Kasumi-1 (cell line): ENCODE measurements at places on chromosomes 3 and 15.

DNA sequence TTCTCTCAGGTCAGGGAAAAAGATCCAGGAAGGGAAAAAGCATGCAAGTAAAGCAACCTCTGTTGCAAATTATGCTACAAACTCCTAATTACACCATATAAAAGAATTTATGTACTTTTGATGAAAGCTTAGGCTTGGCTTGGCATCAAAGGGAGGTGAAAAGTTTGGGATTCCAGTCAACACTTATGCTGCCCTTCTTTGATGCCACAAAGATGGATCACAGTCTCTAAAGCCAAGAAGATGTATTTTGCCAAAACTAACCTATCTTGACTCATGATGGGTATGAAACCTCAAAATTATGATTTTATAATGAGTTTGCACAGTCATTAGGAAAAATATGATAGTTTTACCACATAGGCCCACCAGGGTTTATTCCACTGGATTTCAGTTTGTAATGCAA lies 101.0 kb upstream of the CCDC80 start:
- no peak for DNase-seq

DNA sequence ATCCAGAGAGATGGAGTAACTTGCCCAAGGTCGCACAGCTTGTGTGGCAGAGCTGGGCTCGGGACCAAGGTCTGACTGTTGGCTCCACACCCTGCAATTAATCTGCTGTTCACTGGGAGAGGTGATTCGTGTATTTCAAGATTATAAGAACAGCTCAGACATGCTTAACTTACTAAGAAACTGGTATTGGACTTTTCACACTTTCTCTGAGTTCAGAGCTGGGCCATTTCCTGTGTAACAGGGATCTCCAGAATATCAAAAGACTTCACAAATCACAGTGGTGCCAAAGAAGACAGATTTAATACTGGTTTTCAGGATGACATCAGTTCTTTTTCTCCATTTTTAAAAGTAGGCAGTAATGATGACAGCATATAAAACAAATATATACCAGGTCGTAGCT lies 156.8 kb upstream of the UBE2E1 start:
- DNase-seq: no peak

- no peak for DNase-seq
Observed at GRCh38 chr15:66629817-66630576, 64.2 kb upstream of the LCTL start.

DNA sequence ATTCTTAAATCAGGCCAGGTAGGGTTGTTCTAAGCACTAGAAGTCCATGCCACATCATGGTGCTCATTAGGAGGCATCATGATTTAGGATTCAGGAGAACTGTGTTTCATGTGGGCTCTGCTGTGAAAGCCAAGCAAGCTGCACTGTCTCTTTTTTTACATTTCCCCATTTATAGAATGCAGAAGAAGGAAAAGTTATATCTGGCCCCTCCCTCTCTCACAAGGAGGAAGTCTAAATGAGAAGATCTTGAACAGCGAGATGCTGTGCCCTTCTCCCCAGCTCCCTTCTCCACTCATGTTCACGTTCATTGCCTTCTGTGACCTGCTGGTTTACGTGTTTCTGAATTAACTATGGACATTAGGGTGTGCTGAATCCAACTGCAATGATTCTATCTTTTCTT lies 178.5 kb upstream of the RASGRP1 start:
- no peak for DNase-seq
